Daoy (cell line): ENCODE measurements at places on chromosomes 4 and X. TPM values are rescaled to one million over a fixed set of nuclear protein-coding genes. Genes with fewer than 3 reads are reported as not detected.

Gene SNX12
- total RNA-seq: 38.5 and 46.1 TPM in 2 replicates

- no peak for DNase-seq
These were observed 68.4 kb downstream of the PSAPL1 start for GRCh38 chr4:7366180-7366945.

Gene FGD1
- 1.2 and 2.5 TPM in 2 replicates for total RNA-seq

GRCh38 chr4:61924131-61924530 lies 724.0 kb downstream of the ADGRL3 start:
- no peak for DNase-seq
